ENCODE measurements at places on chromosomes 5 and 9.

DNA sequence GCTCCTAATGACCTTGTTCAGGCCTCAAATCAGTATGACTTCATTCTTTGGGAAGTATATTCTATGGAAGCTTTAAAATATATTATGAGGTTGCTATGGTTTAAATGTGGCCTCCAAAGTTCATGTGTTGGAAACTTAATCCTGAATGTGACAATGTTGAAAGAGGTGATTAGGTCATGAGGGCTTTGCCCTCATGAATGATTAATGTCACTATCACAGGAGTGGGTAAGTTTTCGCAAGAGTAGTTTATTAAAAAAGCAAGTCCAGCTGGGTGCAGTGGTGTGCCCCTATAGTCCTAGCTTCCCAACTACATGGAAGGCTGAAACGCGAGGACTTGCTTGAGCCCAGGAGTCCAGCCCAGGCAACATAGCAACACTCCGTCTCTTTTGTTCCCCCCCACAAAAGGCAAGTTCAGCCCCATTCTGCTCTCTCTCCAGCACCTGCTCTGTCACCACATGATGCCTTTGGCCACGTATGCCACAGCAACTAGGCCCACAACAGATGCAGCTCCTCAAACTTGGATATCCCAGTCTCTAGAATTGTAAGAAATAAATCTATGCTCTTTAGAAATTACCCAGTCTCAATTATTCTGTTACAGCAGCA, 105.3 kb downstream of the SIL1 start:
- no peak for DNase-seq

DNA sequence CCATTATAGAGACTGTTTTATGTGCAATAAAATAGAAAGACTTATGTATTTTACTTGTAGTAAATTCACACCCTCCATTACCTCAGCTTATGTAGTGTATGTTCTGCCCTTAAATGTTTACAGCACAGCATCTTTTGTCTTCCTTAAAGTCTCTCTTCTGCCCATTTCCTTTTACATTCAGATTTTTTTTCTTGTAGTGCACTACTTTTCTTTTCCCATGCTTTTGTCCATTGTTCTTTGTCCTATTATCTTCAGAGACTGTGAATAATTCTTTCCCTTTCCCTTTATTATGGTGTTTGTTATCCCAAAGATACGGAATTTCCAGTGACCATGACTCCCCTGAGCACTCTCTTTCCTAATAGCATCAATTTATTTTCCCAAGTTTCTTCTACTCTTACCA, 66.1 kb upstream of the TYRP1 start:
- no peak for DNase-seq

DNA sequence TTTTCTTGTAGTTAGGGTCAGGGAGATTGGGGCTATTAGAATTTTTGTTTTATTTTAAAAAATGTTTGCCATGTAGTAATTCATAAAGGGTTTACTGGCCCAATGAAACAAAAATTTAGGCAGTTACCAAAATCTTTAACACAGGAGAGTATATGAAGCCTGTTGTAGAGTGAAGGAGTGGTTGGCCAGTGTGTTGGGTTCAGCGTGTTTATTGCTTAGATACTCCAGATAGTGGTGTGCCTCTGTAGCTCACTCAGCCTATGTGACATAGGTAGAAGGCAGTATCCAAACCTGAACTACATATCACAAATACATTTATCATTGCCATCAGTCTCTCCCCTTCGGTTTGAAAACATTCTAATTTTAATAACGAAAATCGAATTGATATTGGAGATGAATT, 1.2 kb downstream of the TEK start:
- DNase-seq = no peak

DNA sequence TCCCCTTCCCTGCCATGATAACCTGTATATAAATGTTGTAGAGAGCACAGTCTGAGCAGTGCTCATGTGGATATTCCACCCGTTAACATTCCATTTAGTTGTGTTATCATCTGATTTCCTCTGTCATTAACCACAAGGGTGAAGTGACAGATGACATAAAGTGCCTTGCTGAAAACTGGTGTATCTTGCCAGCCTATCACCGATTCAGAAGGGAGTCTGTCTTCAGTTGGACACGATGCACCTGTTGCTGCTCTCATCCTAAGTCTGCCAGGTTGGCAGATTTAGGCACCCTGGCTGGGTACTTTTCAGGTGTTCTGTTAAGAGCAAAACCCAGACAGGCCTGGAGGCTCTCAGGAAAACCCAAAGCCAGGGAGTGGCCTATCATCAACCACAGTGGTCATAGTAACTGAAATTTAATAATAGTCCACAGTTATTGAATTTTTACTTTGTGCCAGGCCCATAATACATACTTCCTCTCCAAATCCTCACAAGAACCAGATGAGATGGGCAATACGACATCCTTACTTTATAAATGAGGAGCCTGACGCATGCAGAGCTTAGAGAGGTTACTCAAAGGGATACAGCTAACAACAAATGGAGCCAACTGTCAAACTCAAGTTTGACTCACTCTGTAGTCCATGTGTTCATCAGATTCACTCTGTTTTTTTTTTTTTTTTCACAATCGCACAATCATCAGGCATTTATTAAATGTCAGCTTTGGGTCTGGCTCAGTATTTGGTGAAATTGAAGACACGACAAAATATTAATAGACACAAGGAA, 100.7 kb upstream of the SPRY4 start:
- DNase-seq = no peak

DNA sequence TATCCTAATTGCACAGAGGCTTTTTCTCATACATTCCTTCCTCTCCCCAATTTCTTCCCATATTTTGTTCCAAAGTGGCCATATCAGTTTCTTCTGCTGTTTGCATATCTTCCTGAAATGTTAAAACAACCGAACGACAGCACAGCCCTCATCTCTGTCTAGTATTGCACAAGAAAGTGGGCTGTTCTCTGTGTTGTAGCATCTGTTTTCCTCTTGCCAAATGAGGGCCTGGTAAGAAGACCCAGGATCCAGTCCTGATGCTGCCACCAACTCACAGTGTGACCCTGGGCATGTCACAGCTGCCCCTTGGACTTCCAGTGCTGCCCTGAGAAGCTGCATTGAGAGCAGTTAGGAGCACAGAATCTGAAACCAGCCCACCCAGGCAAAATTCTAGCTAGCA, 4.1 kb downstream of the SLC31A2 start:
- DNase-seq = no peak

- DNase-seq = no peak
Observed at GRCh38 chr5:160029004-160029403, 20.1 kb downstream of the TTC1 start.

DNA sequence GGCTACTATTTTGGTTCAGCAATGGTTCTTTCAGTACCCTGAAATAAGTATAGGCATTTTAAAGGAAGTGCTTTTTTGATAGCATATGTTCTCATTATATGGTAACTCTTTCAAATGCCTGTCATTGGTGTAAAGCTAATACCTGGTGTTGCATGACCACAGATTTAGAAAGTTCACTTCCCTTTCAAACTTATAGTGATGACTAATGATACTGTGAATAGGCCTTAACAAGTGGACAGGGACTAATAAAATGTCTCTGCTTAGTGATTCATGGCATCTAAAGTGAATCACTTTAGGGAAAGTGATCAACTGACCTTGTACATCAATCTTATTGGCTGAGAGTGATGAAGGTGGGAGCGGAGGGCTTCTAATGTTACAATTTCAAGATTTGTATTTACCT, 21.6 kb downstream of the MRPL22 start:
- DNase-seq = no peak

Data from CD4-positive, alpha-beta T cell treated with Interleukin-12 subunit alpha and Interleukin-12 subunit beta, for 1 hour (primary cell).